ENCODE measurements at places on chromosomes 6 and 20.
A peak's percentile ranks its signal among the peaks of the same experiment; 100 is the strongest.

DNA sequence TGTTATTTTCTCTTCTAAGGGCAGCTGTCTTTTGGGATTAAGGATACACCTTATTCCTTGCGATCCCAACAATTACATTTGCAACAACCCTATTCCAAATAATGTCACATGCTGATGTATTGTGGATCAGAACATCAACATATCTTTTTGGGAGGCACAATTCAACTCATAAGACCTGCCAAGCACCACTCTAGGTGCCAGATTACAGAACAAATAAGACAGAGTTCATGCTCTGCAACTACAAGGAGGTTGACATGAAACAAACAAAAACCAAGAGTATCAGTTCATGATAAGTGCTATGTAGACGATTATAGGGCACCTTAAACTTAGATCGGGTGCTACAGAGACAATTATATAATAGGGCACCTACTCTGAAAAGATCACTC is 203.2 kb upstream of the SGK1 start:
- DNase-seq = no peak

- no peak for DNase-seq
These were observed 315.4 kb upstream of the CDYL start for GRCh38 chr6:4460586-4461475.

DNA sequence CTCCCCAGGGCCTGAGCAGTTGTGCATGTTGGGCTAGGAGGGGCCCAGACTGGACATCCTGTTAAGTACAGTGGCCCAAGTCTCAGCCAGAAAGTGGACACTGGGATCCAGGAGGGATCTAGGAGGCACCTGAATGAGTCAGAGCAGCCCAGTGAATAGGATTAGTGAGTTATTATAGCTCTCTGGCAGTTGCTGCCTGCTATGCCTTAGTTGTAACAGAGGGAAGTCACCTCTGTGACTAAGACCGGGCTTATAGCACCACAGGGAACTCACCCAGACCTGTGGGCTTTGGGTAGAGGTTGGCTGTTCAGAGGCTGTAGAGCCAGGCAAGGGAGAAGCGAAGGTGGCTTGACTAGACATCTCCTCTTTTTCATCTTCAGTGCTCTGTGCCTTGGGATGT is 39.0 kb upstream of the AAR2 start:
- DNase-seq = no peak

- DNase-seq = no peak
These were observed 95.4 kb downstream of the TMEM170B start for GRCh38 chr6:11632795-11633511.

DNA sequence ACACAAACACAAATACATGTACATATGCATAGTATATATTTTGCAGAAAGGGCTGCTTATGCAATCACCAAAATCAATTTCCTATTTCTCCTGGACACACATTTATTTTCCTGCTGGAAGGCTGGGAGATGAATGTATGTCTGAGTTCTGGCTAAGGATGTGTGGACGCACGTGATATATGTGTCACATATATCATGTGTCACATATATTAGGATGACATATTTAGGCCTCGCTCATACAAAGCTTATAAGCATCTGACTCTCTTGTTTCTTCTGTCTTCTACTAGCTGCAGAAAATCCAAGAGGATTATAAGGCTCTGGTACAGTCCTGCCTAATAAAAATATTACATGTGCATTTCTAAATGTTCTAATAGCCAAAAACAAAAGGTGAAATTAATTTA is 47.2 kb upstream of the TFAP2D start:
- DNase-seq = no peak

- DNase-seq = no peak
These were observed 26.9 kb downstream of the ASIP start for GRCh38 chr20:34268145-34268544.

- DNase-seq = no peak
These were observed 55.4 kb upstream of the SIRPG start for GRCh38 chr20:1712634-1713624.

DNA sequence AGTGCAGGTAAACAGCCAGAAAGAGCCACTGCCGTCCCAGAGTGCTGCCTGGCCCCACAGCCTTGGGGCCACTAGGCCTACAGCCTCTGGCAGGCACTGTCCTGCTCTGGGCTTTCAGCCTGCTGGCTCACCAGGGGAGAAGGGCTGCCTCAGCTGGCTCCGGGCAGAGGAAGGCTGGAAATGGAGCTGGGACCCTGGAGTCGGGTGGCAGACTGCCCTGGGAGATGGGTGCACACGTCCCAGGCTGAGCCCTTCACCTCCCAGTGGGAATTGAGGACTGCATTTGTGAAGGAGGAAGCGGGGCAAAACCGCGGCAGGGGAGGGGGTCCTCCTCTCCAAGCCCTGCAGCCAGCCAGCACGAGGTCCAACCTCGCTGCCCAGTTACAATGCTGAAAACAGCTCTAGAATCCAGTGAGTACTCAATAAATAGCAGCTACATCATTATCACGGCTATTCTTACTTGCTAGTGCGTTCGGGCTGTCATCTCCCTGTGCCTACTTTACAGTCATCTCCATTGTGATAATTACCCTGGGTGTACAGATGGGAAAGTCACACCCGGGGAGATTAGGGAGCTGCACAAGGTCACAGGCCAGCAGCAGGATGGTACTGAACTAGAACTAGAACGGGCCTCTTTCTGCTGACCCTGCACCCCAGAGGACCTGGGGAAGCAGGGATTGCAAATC is 13.1 kb downstream of the ACSS1 start:
- DNase-seq = no peak

DNA sequence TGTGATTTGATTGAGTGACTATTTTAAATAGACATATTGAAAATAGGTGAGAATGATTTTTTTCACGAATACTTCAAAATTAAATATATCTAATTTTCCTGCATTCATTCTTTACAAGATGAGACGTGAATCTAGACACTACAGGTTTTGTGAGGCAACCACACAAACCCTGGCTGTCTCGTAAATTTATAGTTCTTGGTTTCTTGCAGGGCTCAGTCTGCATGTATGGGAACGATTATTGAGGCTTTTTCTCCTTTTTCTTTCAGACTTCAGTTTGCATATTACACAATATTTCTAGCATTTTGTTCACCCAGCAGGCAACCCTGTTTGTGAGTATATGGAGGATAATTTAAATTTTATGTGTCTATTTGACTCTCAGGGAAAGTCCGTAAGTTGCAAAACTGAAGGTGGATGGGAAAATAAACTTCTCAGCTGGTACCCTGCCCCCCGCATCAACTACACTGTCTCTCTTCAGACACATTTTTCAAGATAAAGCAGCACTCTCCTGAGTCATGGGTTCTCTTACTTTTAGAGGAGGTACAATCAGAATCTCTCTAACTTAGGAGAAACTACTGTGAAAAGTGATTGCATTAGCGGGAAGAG is 1349.3 kb downstream of the GRIK2 start:
- no peak for DNase-seq

DNA sequence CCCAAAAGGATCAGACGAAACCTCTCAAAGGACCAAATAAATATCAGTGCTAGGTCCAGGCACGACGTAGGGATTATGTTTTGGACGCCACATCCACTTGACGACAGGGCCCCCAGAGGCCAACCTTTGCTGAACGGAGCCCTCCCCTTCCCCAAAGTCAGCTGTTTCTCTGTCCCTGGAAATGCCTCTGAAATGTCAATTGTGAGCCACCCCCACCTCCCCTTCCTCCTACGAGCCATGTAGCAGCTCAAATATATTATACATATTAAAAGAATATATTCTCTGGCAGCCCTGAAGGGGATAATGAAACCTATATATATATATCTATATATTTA is 39.6 kb upstream of the BLCAP start:
- no peak for DNase-seq

DNA sequence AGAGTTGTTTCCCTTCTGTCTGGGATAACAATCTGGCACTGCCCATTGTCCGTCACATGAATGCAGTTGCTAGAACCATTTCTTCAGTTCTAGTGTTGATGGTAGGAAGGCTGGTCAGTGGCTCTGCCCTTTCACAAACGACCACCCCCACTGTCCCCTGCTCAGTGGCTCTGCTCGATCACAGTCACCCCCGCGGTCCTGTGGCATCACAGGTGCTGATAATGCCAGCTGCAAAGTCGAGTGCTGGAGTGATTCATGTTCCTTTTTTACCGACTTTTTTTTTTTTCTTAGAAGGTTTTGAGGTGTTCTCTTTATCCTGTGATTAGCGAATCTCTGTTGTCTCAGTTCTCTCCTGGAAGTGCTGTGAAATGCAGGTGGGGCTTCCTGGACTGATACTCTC is 22.8 kb downstream of the FAM120B start:
- no peak for DNase-seq

DNA sequence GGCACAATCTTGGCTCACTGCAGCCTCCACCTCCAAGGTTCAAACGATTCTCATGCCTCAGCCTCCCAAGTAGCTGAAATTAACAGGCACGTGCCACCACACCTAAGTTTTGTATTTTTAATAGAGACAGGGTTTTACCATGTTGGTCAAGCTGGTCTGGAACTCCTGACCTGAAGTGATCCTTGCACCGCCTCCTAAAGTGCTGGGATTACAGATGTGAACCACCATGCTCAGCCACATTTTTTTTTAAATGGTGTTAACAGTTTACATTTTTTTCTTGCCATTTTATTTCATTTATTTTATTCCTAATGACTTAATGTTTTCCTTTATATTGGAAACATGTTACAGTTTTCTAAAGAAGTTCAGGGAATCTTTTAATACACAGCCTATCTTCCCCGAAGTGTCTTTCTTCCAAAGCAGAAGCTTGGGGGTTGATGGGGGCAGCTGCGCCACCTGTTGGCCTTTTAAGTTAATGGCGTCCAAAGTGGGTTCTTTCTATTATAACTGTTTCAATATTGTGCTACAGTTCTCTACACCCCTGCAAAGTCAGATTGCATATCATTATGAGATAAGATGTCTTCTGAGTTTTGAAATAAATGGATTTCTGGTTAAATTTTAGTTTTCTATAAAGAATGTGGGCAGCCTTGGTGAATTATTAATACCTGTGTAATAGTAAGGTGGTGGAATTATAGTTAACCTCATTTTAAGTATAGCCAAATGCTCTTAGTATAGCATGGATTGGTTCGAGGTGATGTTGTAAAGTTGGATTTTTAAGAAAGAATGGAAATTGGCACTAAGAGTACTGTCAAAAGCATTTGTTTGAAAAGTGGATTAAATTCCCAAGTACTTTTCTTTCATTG is 42.0 kb upstream of the PLCG1 start:
- DNase-seq = no peak

- DNase-seq = peak; percentile 33
These were observed 52.8 kb upstream of the MPC1 start for GRCh38 chr6:166435574-166435973.

DNA sequence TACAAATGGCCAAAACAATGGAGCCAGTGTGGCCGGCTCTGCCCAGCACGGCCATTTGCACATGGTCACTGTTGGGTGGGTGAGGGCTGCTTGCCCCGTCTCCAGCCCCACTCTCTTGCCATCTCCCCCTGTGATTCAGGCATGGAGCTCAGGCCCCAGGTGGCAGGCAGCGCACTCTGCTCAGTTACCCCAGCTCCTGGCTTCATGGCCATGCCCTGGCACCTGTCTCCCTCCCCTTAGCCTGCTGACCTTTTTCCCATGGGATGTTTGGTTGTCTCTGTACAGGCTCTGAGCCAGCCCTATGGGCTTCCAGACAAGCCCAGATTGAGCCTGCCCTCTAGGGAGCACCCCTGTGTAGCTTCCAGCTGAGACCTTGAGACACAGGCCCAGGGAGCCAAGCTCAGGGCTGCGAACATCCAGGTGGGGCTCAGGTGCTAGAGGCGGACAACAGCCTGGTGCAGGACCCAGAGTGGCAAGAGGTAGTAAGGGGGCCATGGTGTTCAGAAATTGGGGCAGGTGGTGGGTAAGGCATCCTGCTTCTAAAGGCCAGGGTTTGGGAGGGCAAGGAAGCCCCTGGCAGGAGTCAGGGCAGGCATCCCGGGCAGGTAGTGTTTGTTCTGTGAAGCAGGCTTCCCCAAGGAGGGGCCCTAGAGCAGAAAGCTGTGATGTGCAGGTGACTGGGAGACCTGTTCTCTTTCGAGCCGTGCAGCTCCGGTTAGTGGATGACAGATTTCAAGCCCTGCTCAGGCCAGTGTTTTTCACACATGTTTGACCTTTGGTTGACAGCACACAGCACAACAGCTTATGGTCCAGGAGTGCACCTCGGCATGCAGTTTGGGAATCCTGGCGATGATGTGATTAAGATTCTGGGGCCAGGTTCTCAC is 17.7 kb downstream of the SYNJ2 start:
- DNase-seq = no peak

DNA sequence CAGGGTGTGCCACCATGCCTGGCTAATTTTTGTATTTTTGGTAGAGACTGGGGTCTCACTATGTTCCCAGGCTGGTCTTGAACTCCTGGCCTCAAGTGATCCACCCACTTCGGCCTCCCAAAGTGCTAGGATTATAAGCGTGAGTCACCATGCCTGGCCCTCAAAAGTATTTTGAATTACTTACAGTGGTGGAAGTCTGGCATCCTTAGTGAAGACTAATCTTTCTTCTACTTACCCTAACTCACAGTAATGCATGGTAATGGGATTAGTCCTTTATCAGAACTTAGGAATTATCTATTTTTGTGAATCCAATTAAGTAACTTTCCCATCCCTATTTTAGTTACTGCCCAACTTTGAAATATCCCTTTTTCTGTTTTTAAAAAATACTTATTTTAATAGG is 3.9 kb downstream of the RWDD1 start:
- DNase-seq = no peak

- no peak for DNase-seq
These were observed 67.0 kb downstream of the RSPO3 start for GRCh38 chr6:127185437-127185995.

GRCh38 chr20:38725148-38725901 is 1.0 kb downstream of the SLC32A1 start:
- DNase-seq = peak; percentile 30

DNA sequence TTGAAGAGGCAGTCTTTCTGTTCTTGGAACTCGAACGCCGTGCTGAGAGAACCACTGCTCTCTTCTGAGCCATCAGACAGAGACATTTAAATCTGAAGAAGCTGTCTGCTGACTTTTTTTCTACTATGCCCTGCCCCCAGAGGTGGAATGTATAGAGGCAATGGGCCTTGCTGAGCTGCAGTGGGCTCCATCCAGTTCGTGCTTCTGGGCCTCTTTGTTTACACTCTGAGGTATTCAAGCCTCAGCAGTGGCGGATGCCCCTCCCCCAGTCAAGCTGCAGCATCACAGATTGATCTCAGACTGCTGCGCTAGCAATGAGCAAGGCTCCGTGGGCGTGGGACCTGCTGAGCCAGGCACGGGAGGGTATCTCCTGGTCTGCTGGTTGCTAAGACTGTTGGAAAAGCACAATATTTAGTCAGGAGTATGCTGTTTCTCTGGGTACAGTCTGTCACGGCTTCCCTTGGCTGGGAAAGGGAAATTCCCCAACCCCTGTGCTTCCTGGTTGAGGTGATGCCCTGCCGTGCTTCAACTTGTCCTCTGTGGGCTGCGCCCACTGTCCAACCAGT is 526.8 kb downstream of the CD109 start:
- no peak for DNase-seq

GRCh38 chr6:113147544-113147943 is 709.6 kb upstream of the MARCKS start:
- DNase-seq = no peak
